ENCODE measurements at places on chromosomes 5 and 9.

- no peak for DNase-seq
These were observed 388.2 kb downstream of the PRR16 start for GRCh38 chr5:120852222-120852860.

GRCh38 chr5:61216741-61217140 lies 54.5 kb upstream of the SMIM15 start:
- DNase-seq = no peak

DNA sequence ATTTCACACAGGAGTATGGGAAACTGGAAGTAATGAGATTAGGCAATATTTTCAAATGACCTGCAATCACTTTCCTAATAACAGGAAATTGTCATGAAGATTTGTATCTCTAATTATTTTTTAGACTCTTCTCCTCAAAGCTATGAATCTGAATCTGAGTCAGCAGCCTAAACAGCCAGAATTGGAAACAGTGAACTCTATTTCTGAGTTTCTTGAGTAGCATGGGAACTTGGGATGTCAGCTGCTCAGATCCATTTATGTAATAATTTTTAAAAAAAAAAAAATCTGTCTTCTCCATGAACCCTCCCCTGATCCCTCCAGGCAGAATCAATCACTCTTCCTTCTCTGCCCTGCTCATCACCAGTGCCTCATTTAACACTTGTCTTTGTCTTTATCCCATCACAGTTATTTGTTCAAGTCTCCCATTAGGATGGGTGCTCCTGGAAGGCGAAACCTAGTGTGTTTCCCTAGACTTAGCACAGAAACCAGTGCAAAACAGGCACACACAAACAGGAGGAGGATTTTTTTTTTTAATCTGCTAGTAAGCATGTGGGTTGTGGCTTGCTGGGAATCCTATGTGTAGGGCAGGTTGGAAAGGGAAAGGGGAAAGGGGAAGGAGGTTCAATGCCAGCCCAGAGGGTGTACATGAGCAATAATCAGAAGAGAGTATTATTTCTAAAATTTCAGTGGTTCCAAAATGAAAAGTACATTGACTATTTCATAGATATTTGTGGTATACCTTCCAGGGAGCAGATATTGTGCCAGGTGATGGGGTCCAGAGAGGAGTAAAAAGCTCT lies 186.8 kb downstream of the TTLL11 start:
- peak; percentile 43 for DNase-seq

DNA sequence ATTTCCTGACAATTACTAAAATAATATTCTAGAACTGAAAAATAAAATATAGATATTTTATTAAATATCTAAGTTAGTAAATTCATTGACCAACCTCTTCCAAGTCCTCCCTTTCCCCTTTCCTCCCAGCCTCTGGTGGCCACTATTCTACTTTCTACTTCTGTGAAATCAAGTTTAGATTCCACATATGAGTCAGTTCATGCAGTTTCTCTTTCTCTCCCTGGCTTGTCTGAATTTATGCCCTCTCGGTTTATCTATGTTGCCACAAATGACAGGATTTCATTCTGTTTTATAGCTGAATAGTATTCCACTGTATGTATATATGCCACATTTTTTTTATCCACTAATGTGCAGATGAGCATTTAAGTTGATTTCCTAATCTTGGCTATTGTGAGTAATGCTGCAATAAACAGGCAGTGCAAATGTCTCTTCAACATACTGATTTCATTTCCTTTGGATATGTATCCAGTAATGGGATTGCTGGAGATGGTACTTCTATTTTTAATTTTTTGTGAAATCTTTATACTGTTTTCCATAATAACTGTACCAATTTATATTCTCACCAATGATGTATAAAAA lies 52.3 kb downstream of the WDR36 start:
- DNase-seq = no peak

- no peak for DNase-seq
These were observed 78.2 kb downstream of the BASP1 start for GRCh38 chr5:17295671-17296070.

- DNase-seq = no peak
These were observed 307.9 kb downstream of the DMAC1 start for GRCh38 chr9:7491641-7492040.

DNA sequence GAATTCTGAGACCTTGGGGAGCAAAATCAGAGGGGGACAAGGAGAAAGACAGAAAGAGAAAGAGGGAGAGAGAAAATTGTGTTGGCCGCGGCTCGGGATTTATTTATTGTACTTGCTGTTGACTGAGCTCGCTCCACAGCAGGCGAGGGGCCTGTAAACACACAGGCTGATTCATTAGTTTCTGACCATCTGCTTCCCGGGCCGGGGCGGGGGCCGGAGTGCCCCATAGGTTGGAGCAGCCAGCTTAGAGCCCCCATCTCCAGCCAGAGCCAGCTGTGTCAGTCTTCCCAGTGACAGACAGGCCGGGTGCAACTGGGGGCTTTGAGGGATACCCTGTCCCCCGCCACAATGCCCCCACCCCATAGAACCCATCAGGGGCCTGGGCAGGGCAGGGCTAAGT lies 30.9 kb downstream of the NTNG2 start:
- peak; percentile 23 for DNase-seq

GRCh38 chr9:4242239-4242638 lies 57.6 kb downstream of the GLIS3 start:
- no peak for DNase-seq

- DNase-seq = no peak
These were observed 355.7 kb upstream of the ADAMTSL1 start for GRCh38 chr9:18118268-18118667.

DNA sequence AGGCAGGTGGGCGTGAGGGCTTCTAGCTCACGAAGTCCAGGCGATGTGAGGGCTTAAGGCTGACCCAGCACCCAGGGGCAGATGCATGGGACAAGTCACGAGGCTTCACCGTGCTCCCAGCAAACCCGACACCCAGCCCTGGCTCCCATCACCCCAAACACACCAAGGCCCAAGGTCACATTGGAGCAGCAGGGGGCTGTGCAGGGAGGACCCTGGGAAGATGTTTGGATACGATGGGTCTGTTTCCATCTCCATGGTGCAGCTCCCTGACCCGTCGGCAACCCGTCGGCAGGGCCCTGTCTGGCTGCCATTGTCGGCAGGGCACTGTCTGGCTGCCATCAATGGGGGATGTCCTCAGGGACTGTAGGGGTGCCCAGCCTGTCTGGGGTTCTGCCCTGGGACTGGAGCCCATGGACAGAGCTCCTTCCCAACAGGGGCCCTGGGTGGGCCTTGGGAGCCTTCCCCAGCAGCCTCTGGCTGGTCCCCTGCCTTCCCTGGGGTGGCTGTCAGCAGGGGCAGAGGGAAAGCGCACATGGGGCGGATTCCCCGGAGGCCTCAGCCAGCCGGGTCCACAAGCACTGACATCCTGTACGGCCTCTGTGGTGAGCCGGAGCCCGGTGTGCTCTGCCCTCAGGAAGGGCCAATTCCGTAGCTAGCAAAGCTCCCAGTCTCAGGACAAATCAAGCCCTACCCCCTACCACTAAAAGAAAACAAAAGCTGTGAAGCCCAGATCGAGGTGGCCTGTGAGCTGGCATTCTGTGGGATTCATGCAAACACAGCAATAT lies 47.1 kb downstream of the NACC2 start:
- DNase-seq = no peak

GRCh38 chr9:91995000-91995655 lies 45.1 kb upstream of the ROR2 start:
- DNase-seq = no peak

DNA sequence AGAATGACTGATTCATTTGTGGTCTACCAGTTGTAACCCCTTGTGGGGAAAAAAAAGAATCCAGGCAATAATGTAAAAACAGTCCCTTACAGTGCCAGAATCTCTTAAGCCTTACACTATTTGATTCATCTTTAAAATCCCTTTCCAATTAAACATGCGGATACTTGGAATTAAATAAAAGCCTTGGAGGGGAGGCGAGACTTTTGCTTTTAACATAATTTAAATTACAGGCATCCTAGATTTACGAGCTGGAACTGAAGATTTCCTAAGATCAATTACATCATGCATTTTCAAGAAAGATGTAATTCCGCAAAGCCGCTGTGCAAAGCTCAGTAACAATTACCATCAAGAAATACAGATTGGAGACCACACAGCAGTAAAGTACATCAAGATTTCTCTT lies 370.2 kb downstream of the MTRR start:
- DNase-seq = no peak

DNA sequence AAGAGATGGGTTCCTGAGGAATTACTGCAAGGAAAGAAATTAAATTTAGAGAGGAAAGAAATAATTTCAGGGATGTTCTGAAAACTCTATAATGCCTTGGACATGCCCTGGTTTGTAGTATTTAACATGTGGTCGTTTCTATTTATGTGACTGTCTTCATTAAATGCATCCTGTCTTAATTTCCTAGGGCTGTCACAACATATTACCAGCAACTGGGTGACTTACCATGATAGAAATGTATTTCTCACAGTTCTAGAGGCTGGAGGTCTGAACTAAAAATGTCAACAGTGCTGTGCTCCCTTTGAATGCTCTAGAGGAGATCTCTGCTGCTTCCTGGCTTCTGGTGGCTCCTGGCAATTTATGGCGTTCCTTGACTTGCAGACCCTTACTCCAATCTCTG lies 287.7 kb downstream of the FBXL7 start:
- DNase-seq = no peak

DNA sequence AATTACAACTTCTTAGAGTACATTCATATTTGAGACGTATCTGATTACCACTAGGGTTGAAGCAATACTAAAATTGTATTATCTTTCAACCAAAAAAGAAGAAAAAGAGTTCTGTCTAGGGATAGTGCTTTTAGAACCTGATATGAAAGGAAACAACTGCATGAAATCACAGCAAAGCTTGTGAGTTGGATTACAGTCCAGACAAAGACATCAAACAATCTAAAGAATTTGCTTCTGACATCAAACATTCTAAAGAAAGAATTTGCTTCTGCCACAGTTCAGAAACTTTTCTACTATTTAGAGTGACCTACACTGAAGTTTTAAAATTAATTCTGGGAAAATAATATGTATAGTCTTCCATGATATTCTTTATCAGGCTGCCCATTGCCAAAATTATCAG lies 1141.1 kb upstream of the ACO1 start:
- no peak for DNase-seq

All from iris pigment epithelial cell (primary cell).